ENCODE measurements at places on chromosomes 1 and 21.

DNA sequence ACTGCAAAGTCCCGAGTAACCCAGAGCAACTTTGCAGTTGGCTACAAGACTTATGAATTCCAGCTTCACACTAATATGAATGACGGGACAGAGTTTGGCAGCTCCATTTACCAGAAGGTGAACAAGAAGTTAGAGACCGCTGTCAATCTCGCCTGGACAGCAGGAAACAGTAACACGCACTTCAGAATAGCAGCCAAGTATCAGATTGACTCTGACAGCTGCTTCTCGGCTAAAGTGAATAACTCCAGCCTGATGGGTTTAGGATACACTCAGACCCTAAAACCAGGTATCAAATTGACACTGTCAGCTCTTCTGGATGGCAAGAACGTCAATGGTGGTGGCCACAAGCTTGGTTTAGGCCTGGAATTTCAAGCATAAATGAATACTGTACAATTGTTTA is 66.8 kb downstream of the ACBD6 start:
- no peaks in the 10 kb centered on the region for H3K36me3 ChIP-seq
- H3K4me3 ChIP-seq, result no peak overlapping the region
- DNase-seq, result no peak
- H3K27ac ChIP-seq, result no peak overlapping the region

GRCh38 chr1:203311368-203312301 is 6.3 kb downstream of the BTG2 start:
- peaks cover 35% of the 10 kb centered on the region for H3K36me3 ChIP-seq
- peaks cover 55% of the 10 kb centered on the region for H3K4me1 ChIP-seq
- DNase-seq, result no peak

- H3K4me1 ChIP-seq, result no peaks in the 10 kb centered on the region
- H3K27ac ChIP-seq, result no peak overlapping the region
- no peaks in the 10 kb centered on the region for H3K36me3 ChIP-seq
- H3K4me3 ChIP-seq, result no peak overlapping the region
- DNase-seq, result no peak
- no peaks in the 10 kb centered on the region for H3K27me3 ChIP-seq
These were observed 155.1 kb upstream of the DNAH14 start for GRCh38 chr1:224774378-224774777.

DNA sequence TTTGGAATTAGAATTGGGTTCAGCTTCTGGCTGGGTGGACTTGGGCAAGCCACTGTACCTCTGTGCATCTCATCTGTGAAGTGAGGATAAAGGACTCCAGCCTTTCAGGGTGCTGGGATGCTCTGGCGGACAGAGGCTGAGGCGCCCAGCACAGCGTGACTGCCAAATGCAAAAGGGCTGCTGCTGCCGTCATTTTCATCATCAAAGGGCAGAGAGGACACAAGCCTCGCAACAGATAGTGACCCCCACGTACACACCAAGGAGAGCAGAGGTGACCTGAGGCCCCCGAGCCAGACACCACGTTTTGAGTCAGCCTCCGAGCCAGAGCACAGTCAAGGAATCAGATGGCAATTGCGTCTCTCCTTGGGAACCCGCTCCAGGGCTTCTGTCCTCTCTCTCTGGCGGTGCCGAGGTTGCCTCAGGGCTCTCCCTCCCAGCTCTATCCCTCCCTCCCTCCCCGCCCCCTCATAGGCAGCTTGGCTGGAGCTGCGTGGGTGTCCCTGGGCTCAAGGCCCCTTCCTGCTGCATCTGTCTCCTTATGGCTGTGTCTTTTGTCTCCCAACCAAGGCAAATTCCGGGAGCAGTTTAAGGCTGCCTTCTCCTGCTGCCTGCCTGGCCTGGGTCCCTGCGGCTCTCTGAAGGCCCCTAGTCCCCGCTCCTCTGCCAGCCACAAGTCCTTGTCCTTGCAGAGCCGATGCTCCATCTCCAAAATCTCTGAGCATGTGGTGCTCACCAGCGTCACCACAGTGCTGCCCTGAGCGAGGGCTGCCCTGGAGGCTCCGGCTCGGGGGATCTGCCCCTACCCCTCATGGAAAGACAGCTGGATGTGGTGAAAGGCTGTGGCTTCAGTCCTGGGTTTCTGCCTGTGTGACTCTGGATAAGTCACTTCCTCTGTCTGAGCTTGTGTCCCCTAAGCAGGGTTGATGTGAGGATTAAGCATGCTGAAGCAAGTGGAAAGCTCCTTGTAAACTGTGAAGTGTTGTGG is 9.0 kb downstream of the HCRTR1 start:
- H3K27ac ChIP-seq, result no peak overlapping the region
- no peak overlapping the region for H3K4me3 ChIP-seq
- H3K4me1 ChIP-seq, result no peaks in the 10 kb centered on the region
- DNase-seq, result no peak
- H3K36me3 ChIP-seq, result peaks cover 42% of the 10 kb centered on the region

All from CD4-positive, alpha-beta memory T cell (primary cell).